Omental fat pad (tissue), 4 donors: ENCODE measurements at places on chromosomes 2 and 18.

GRCh38 chr2:118813111-118813510 is 34.3 kb downstream of the EN1 start:
- no peak for DNase-seq

DNA sequence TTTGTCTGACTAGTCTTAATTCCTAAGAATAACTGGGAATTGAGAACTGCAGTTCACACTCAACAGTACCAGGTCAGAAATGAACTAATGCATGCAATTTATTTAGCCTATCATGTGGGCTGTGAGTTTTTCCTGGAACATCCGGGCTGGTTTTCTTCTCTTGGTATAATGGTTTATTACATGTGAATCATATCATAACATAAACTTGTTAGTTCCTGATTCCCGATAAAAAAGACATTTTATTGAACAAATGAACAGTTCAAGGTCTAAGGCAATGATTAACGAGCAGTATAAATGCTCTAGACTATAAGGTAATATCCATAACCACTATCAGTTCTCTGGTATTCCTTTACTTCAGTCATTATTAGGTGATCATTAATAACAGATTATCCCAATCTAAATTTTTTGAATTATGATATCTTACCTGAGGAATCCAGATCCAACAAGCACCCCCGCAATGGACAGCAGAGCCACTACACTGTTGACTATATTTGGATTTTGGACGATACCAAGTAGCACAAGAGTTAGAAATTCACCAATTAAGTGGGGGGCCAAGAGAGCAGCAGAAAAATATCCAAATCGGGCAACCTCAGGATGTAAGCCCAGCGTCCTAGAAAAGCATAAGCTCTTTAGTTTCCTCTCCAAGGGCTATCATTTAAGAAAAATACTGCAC is 19.0 kb downstream of the ABCG5 start:
- DNase-seq, result no peak

- no peak for DNase-seq
These were observed 122.1 kb upstream of the STPG4 start for GRCh38 chr2:47277187-47277586.

DNA sequence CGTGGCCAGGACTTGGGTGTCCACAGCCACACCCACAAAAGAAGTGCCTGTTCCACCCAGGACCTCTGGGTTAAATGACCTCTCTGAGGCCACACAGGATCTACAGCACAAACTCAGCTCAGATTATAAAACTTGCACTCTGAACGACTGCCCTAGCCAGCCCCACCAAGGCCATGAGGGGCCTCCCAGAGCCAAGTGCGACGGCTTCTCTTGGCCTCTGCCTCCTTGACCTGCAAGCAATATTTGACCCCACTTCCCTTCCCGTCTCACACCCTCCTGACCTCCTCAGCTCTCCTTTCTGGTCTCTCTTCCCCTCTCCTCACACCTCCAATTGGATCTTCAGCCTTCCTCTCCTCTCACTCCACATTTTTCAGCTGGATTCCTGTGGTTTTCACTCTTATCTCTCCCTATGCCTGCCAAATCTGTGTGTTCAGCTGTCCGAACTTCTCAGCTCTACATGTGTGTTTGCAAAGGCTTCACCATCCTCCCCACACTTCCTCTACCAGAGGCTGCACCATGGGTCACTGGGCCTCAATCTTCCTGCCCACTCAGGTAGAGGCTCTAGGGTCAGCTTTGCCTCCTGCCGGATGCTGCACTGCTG is 25.3 kb upstream of the STEAP3 start:
- no peak for DNase-seq
